ENCODE measurements at places on chromosomes 3 and 15.

GRCh38 chr3:194424373-194424772 lies 25.3 kb upstream of the GP5 start:
- DNase-seq: no peak

DNA sequence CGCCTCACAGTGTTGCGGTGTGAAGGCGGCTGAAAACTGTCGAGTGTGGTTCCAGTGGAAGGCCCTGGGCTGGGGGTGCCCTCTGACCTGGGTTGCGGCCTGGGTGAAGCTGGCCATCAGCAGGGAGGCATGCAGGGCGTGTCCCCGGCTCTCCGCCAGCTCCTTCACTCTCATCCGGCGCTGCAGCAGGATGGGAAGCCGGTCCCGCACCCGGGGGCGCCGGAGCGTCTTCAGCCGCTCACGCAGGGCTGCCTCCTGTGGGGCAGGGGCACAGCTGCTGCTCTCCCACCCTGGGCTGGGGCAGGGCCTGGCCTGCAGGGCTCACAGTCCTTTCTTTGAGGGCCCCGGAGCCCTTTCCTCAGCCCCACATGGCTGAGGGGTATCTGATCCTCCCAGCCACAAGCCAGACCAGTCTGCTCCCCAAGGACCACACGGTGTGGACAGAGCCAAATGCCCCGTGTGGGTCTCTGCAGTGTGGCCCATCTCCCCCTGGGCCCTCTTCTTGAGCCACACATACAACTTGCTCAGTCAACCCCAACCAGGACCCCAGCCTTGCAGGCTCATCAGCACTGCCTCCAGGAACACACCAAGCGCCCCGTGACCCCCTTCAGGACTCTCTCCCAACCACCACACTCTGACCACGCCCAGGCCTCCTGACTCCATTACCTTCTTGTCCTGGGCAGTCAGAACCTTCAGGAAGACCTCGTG lies 26.8 kb downstream of the SPTBN5 start:
- DNase-seq: no peak

GRCh38 chr15:92159481-92159880 lies 234.2 kb upstream of the ST8SIA2 start:
- DNase-seq: no peak

GRCh38 chr15:80121546-80121945 lies 31.3 kb upstream of the FAH start:
- DNase-seq: no peak

GRCh38 chr15:62841891-62842559 lies 200.5 kb upstream of the TPM1 start:
- no peak for DNase-seq

DNA sequence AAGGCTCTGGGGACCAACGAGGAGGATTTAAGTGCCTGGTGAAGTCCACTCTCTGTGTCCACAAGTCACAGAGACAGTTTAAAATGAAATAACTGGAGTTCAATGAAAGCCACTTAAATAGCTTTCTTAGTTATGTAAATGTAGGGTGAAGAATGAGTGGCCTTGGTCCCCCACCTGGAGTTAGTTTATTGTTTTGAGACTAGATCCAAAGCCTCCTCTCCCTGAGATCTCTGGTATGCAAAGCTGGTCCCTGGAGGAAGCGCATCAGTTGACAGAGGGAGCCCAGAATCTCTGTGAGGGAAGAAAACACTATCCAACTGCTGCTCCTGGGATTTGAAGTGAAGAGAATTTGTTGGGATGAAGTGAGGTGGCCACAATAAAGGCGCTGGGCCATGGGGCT lies 40.5 kb downstream of the EXOG start:
- no peak for DNase-seq

DNA sequence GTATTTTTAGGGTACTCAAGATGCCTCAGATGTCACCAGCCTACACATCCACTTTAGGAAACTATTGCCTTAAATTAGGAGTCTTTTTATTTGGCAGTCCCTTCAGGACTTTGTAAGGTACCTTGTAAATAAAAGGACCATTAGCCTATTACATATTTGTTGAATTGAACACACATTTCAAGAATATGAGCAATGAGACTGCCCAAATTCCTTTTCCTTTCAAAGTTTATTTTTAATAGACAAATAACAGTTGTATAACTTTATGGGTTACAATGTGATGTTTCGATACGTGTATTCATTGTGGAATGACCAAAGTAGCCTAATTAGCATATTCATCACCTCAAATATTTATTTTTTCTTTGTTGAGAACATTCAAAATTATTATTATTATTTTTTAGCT lies 176.7 kb upstream of the PDZRN3 start:
- DNase-seq: no peak

DNA sequence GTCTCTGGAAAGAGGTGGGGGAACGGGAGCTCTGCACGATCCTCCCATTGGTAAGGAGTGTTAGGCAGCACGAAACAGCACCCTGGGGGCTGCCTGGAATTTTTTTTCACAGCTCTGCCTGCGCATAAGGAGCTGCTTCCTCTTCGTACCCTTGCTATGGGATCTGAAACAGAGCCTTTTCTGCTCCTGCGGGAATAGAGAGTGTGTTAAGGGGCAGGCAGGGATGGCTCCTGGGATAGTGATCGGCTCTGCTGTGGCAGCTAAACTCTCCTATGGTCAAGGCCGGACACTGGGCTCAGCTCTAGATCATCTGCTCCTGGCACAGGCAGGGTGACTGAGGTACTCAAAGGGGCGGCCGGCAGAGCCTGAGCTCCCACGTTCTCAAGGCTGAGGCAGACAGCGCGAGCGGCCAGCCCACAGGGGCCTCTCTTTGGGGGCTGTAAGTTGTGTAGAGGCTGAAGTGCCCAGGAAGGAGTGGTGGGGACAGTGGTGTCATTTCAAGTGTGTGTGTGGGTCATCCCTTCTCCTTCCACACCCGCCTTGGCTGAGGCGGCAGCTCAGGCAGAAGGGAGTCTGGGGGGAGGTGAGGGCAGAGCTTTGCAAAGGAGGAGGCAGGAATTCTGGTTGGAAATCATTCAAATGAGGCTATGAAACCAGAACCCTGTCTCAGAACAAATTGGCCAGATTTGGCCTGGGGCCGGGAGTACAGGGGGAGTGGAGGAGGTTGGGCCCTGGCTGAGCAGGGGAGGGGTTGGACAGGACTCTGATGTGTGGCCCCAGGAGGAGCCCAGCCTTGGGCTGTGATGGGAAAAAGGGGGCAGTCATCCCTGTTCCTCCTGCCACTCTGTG lies 31.0 kb downstream of the EPHB3 start:
- DNase-seq: no peak
